Endothelial cell (in vitro differentiated cells): ENCODE measurements at places on chromosomes 6 and 20.
A peak's percentile ranks its signal among the peaks of the same experiment; 100 is the strongest.

GRCh38 chr20:46350201-46350985 is 42.1 kb upstream of the CDH22 start:
- DNase-seq = no peak

DNA sequence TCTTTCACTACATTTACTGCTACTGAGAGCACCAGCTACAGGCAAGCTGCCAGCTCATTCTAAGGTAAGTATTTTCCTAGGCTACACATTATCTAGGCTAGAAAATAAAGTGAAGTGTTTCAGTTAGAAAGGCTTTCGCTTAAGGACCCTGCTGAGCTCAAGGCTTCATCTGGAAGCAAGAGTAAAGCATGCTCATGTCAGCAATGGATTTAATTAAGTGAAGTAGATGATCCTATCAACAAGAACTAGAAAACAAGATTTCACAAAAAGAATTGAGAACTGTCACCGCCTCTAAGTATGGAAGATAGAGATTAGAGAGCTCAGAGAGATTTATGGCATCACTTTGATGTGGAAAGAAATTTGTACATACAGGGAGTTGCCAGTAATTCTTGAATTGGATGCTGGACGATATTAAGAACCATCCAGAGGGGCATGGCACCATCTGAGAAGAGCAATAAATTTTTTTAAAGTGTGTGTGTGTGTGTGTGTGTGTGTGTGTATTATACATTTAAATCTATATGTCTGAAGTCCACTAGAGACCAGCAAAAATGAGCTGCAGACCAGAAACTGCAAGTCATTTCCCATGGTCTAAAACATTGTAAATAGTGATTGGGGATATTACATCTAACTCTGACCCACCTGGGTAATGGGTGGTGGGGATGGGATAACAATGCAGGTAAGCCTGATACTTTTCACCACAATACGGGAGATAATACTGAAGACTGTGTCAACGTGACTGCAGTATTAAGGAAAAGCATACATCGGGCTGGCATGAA is 105.2 kb upstream of the MAP7 start:
- no peak for DNase-seq

DNA sequence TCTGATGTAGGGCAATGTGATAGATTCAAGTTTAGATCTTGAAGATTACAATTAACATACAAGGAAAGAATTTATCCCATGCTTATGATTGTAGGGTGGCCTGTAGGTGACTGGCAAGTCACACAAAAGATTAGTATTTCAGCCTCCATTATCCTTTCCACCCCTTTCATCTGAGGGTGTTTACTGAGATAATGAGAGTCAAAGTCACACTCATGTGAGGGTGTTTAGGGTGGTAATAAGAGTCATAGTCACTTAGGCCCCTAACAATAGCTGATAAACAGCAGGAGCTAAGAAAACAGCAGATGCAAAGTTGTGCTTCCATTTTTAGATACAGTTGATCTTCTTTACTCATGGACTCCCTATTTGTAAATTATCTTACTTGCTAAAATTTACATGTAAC is 11.4 kb downstream of the FAM184A start:
- DNase-seq = no peak

- DNase-seq = no peak
Observed at GRCh38 chr6:158467923-158468322, 92.0 kb upstream of the TMEM181 start.

DNA sequence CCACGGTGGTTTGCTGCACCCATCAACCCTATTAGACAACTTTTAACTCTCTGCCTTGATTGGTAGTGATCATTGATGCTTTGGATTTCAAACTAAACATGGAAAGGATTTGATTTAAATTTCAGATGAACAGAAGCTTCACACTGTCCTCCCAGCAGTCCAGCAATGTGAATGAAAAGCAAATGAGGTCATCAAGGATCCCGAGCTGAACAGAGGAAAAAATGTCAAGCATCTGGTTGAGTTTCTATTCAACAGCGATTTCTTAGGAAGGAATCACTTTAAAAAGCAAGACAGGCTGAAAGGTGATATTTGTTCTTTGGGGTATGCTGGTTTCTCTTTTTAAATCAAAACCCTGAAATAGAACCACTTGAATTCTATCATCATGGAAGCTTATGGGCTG is 10.6 kb upstream of the SAMD3 start:
- DNase-seq = no peak

GRCh38 chr6:163348789-163349680 is 65.5 kb upstream of the QKI start:
- DNase-seq = no peak

DNA sequence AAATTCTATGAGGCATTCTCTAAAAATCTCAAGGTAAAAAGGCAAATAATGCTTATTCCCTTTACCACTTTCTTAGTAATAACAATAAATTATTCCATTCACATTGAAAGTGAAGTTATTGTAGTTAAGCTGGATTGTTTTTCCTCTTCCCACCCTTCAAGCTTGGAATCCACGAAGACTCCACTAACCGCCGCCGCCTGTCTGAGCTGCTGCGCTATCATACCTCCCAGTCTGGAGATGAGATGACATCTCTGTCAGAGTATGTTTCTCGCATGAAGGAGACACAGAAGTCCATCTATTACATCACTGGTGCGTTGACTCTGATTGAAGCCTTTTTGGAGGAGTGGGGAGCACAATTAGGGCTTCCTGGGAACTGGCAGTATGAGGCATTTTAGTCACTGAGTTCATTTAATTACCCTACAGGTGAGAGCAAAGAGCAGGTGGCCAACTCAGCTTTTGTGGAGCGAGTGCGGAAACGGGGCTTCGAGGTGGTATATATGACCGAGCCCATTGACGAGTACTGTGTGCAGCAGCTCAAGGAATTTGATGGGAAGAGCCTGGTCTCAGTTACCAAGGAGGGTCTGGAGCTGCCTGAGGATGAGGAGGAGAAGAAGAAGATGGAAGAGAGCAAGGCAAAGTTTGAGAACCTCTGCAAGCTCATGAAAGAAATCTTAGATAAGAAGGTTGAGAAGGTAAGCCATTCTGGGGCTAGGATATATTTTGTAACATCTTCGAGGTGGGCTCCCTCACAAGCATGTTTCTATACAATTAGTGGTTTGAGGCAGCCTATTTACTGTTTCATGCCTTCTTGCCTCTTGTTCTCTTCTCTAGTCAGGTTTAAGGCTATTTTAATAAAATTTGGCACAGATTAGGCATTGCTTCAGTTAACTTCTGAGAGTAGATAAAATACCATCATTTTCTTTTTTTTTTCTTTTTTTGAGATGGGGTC is 4.9 kb downstream of the HSP90AB1 start:
- DNase-seq = no peak

DNA sequence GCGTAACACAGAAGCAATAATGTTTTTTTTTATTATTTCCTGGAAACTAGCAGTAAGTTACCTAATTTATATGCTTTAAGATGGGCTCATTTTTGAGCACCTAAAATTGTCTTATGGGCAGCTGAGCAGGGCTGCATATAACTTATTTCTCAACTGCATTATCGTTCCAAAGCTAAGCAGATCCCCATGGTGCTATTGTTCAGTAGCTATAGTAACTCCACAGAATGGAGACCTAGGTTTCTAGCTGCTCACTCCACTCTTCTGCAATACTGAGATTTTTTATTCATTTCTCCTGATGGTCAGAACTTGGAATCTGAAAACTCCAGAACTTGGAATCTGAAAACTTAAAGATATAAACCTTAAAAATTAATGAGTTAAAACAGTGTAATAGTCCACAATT is 18.7 kb downstream of the CRISP1 start:
- DNase-seq = no peak

- DNase-seq = peak; percentile 61
Observed at GRCh38 chr6:3194535-3195419, 32.7 kb downstream of the TUBB2B start.

- DNase-seq = no peak
Observed at GRCh38 chr6:39280247-39280731, 33.9 kb downstream of the KCNK17 start.

DNA sequence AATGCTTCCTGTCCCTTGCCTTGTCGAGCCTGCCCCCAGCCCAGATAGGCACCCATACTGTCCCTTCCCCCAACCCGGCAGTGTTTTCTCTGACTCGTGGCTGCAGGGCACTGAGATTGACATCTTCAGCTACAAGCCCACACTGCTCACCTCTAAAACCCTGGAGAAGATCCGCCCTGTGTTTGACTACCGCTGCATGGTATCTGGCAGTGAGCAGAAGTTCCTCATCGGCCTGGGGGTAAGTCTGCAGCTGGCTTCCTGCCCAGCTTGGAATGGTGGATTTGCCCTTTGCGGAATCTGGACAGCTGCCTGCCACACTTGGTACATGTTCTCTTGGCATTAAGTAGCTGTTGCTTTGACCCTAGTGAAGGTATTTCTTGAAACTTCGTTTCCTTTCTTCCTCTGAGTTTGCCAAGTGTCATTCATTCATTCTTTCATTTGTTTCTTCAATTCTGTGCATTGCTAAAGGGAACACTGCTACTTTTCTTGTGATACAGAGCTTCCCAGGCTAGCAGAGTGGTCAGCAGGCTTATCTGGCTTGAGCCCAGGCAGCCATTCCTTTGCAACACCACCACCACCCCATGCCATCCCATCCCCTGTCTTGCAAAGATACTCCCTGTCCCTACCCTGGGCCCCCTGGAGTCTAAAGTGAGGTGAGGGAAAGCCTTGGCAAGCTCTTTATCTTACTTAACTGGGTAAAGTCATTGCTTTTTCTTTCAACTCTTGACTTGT is 26.2 kb downstream of the CCDC167 start:
- DNase-seq = no peak

DNA sequence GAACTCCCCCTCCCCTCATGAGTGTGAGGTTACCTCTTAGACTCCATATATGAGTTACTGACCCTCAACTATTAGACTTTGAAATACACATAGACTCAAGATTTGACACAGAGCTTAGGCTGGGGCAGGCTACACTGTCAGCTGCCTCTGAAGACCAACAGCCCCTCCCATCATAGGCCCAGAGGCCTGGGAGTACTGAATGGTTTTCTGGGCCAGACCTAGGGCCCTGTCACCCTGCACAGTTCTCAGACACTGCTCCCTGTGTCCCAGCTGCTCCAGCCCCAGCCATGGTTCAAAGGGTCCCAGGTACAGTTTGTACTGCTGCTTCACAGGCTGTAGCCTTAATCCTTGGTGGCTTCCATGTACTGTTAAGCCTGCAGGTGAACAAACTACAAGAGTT is 132.1 kb upstream of the MOCS1 start:
- no peak for DNase-seq
